ENCODE measurements at places on chromosomes 7 and 10.

DNA sequence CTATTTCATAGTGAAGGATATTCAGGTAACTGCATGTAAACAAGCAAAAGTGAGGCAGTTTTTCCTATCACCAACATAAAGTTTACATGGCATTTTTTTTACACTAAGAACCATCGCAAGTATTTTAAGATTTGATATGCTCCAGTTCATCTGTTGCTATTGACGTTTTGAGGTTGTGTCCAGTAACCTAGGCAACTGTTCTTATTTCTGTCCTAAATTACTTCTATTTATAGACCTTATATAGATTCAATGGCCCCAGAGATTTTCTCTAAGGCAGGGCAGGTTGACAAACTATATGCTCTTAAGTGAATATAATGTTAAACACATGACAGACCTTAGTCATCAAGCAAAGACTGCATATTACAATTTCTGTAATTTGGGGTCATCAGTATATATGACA is 830.2 kb upstream of the LRRTM3 start:
- DNase-seq = no peak

DNA sequence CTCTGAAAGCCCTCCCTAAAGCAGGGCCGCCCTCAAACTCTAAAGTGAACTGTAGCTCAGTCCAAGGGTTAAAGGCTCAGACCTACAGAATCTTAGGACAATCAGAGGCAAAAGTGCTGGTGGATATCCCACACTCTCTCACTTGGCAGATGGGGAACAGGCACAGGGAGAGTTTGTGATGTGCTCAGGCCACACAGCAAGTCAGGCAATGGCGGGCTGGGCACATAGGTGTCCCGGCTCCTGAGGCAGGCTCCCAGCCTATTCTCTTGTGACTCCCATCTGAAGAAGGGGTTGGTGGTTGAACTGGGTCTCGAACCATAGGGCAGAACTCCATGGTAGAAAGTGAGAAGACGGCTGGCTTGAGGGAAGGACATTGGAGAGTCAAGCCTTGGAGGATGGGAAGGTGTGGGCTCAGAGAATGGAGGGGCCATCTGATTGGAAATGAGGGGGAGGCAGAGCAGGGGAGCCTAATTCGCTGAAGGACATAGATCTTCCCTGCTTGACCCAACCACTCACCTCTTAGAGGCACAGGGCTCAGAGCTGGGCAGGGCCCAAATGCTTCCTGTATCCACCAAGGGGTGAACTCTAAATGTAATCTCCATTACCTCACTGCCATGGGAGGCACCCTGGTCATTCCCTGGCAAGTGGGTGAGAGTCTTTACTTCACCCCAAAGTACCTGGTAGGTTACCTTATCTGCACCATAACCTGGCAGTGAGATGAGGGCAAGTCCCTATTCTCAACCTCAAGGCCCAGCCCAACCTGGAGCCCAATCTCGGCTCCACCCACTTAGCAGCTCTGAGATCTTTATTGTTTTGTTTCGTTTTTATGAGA is 4.9 kb upstream of the ZMIZ1 start:
- DNase-seq = no peak

- DNase-seq = no peak
Observed at GRCh38 chr7:100902638-100903037, 7.0 kb upstream of the ACHE start.

GRCh38 chr7:156640257-156640948 is at the start of gene RNF32:
Gene RNF32, plus strand, starts transcription at chr7:156640774. Its CDS starts 3,104 bp downstream, at chr7:156643878.
- DNase-seq = peak; percentile 98

GRCh38 chr10:6044751-6045313 is 17.3 kb downstream of the IL2RA start:
- peak; percentile 10 for DNase-seq

DNA sequence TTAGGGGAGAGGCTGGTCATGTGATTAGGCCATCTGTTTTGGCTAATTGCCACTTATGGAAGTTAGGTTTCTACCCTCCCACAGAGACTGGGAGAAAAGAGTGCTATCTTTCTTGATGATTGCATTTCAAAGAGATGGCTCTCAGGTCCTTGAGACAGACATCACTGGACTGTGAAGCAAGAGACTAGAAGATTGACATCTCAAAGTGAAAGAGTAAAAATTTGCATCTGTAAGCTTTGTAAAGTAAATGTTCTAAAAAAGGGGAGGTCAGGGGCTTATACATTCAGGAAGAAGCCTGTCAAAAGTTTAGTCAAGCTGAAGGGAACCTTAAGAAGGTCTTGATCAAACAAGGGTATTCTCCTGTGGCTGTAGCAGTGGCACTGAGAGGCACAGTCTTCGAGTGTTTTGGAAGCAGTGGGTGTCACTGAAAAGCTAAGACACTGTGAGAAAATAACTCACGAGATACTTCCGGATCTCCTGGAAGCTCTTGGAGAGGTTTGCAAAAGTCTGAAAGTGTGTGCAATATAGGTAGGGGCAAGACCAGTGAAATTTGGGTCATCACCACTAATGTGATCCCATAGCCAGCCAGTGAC is 342.1 kb downstream of the PHF14 start:
- DNase-seq = no peak

DNA sequence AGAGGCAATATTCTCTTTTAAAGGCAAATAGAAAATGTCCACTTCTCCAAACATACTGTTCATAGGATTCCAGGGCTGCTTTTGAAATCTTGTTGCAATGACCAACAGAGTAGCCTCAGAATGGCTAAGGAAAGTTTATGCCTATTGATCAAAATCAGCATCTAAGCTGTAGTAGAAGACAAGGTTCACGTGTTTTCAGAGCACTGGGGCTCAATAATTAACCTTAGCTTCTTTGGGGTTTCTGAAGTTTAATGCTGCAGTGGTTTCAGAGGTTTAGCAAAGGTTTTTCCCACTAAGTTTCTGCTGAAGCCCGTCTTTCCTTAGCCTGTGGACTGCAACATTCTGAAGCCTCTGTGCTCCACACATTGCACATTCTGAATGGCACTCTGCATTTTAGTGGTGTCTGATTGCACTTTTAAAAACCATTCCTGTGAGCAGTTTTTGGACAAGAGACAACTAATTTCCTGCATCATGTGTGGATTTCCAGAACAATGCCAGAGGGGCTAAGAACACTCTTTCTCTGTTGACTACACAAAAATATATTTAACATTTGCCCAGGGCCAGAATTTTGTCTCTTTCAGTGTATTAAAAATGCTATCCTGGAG is 342.5 kb downstream of the PTEN start:
- DNase-seq = no peak

- DNase-seq = peak; percentile 49
Observed at GRCh38 chr10:46553238-46554049, 3.0 kb downstream of the GPRIN2 start.

DNA sequence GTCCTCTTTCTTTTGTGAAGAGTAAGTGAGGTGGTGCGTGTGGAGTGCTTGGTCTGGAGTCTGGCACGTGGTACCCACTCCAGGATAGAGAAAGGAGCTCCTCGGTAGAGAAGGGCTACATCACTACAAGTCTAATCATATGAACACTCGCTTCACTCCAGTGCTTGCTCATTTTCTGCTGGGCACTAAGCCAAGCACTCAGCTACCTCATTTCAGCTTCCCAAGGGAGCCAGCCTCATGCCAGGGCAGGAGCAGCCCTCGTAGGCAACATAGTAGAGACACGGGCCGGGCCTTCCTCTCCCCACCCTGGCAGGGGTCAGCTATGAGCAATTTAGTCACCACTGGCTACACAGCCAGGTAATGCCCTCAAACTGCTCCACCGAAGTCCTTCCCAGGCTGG is 11.4 kb upstream of the HSPA12A start:
- no peak for DNase-seq

DNA sequence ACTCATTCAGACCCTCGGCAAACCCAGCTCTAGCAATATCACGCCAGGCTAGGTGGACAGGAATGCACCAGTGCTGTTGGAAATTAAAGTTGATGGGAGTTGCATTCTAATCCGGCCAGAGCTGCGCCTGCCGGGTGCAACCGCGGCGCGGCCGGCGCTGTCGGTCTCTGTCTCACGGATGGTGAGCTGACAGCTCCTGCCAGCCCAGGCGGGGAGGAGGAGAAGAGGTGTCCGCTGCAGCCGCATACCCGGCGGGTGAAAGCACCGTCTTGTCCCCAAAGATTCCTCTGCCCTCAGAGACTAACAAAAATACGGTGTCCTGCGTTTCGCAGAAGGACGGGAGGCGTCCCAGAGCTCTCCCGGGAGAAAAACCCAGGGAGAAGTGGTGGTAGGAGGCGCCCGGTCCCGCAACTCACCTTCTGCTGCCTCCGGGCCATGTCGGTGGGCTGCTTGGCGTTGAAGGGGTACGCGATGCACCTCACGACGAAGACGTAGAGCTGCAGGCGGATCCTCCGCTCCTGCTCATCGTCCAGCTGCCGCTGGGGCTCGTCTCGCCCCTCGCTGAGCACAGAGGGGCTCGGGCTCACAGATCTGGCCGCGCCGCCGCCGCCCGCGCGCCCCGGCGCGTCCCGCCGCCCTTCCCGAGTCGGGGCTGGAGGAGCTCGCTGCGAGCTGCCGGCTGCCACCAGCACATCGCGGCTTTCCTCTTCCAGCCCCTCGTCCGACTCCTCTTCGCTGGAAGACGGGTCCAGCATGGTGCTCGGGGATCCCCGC is 490 bp downstream of the CADPS2 start:
- peak; percentile 75 for DNase-seq

All from ecto neural progenitor cell (in vitro differentiated cells).